ENCODE measurements at places on chromosomes 5 and 9.
A peak's percentile ranks its signal among the peaks of the same experiment; 100 is the strongest.

GRCh38 chr5:15835514-15835913 lies 335.5 kb downstream of the FBXL7 start:
- no peak for DNase-seq

DNA sequence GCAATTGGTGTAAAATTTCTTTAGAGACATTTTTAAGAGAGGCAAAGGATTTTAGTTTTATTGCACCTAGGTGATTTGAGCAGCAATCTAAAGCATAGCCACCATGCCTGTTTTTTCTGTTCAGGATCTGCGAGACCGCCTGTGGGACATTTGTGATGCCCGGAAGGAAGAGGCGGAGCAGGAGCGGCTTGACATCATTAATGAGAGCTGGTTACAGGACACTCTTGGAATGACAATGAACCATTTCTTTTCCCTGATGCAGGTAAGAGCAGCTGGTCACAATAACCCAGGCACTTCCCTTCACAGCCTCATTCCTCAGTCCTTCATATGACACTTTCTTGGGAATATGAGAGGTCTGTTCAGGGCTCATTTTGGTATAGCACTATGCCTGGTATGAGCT lies 103.2 kb upstream of the IL7R start:
- DNase-seq, result no peak

DNA sequence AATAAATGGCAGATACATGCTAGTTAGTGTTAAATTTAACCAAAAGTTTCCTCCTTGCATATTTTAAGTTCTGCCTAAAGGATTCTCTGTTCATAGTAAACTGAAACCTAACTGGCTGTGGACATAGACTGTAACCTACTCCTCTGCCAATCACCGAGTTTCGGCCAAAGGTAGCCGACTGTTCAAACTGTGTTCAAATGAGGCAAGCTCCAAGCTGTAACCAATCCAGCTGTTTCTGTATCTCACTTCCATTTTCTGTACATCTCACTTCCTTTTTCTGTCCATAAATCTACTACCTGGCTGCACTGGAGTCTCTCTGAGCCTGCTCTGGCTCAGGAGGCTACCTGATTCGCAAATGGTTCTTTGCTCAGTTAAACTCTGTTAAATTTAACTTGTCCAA lies 44.1 kb downstream of the KCNV2 start:
- DNase-seq, result no peak

GRCh38 chr5:73641811-73642210 lies 15.8 kb downstream of the ARHGEF28 start:
- no peak for DNase-seq

DNA sequence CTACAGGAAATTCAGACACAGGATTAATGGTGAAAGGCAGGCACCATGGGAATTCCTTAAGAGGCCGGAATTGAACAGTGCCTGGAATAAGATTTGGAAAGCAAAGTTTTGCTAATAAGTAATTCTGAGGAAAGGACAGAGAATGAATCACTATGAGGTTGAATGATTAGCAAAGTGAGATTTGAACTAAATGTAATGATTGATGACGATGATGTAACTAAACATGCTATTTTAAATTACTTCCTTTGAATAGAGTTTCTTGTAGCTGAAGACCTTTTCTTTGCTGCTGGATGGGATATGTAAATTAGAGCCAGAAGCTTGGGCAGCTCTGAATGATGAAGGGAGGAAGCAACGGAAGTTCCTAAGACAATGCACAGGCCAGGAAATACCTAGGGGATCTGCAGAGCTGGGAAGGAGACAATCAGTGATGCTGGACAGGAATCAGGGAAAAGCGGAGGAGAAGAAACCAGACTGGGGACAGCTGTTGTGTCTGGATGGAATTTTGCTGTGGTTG lies 482.0 kb downstream of the PSAT1 start:
- DNase-seq, result no peak

GRCh38 chr9:83526901-83527300 lies 11.3 kb downstream of the FRMD3 start:
- DNase-seq, result no peak

GRCh38 chr9:135487281-135488012 lies 7.9 kb downstream of the PPP1R26 start:
- no peak for DNase-seq

DNA sequence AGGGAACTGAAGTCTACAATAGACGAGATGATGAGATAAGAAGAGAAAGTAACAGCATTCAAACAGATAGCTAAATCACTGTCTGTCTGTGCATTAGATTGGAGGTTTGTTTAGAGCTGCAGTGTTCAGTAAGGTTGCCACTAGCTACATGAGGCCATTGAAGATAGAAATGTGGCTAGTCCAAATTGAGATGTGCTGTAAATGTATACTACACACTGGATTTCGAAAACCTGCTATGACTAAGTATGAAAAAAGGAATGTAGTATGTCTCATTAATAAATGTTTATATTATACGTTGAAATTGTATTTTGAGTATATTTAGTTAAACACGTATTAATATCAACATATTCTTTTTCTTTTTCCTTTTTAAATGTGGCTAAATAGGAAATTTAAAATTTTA lies 142.1 kb downstream of the XRCC4 start:
- no peak for DNase-seq

GRCh38 chr5:36728697-36729543 lies 122.5 kb downstream of the SLC1A3 start:
- DNase-seq, result peak; percentile 44

GRCh38 chr9:95302479-95302878 lies 15.0 kb downstream of the FANCC start:
- no peak for DNase-seq

- DNase-seq, result no peak
Observed at GRCh38 chr5:179873588-179874110, 15.0 kb upstream of the MRNIP start.

DNA sequence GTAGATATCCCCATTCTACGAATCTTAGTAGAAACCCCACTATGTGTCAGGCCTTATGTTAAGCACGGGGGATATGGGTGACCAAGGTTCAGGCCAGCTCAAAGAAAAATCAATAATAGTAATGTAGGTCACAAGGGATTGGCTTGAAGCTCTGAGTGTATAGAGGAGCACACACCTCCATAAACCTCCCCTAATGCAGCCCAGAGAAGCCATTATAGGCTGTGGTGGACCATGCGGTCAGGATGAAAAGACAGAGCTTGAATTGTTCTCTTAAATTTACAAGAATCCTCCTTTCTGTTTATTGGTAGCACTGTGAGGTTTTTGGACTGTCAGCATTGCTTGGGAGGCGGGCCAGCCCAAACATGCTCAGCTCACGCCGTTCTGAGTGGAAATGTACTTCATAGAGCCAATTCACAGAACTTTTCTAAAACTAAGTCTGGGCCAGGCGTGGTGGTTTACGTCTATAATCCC lies 9.1 kb downstream of the PDE6A start:
- DNase-seq, result no peak

DNA sequence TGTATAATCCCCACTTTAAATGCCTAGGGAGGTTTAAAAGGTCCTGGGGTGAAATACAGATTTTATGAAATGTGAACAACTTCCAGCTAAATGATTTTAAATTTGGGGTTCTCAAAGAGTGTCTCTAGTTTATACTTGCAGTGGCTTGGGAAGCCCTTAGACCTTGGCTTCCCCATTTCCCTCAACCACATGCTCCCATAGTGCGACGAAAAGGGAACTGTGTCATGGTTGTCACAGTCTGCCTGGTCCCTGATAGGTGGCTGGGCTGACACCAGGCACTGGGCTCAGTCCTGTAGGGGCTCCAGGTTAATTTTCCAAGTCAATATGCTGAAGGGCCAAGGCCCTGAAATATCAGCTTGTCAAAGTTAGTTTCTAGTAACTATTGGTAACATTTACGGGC lies 10.4 kb upstream of the CXCL14 start:
- no peak for DNase-seq

DNA sequence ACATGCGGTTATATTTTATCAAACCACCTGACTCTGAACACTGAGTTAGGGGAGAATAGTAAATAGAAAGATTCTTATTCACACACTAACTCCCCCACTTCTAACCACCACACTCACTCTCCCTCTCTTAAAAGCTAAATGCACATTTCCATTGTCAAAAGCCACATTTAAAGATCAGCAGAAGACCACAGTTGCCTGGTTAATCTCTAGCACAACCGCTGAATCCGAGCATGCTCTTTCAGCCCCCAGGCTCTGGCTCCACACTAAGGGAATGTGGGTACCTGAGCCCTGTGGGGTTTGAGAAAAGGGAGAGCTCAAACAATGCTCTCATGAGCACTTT lies 35.7 kb downstream of the PFDN1 start:
- DNase-seq, result no peak

GRCh38 chr5:95836544-95836943 lies 14.0 kb upstream of the GLRX start:
- no peak for DNase-seq

DNA sequence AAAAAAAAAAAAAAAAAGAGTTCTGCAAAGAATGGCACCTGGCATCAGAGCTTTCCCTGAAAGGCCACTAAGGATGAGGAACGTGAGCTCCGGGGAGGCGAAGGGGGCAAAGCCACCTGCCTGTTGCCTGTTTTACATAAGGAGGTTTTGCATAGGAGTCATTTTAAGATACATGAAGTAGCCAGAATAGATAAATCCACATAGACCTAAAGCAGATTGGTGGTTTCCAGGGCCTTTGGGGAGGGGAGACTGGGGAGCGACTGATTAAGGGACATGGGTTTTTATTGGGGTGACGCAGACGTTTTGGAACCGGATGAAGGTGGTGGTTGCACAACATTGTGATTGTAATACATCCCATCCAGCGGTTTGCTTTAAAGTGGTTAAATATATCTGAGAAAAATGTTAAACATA lies 7.1 kb downstream of the NEK6 start:
- no peak for DNase-seq

DNA sequence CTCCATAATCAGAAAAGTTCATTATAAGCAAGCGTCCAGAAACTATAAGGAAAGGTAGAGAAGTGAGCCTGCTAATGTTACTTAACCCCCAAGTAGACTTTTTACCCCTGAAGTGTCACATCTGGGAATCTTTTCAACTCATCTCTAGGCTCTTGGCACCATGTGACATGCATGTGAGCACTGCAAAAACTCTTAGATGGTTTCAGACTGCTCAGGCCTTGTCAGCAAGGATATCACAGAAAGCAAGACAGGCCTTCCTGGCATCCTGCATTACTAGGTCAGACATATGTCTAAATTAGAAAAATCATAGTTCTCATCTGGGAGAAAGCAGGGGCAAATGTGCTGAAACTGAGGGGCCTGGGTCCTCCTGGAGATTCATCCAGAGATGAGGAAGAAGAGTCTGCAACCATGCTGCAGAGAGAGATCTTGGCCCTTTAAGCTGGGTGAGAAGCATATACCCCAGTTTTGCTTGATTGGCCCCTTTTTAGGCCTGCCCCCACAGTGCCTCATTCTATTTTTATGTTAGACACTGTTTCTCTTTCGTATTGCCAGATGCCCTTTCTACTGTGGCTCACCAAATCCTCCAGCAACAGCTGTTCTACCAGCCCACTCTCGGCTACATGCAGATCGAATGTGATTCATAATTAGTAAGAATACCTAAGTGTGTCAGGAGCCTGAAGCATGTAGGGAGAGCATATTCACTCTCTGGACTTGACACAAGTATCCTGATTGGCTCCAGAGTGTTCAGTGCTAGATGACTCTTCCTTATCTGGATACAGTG lies 19.0 kb downstream of the TMEM8B start:
- peak; percentile 90 for DNase-seq

GRCh38 chr9:137088121-137088520 lies 1.3 kb downstream of the MAN1B1 start:
- no peak for DNase-seq

GRCh38 chr5:160787240-160787639 lies 64.8 kb downstream of the ATP10B start:
- DNase-seq, result no peak

- no peak for DNase-seq
Observed at GRCh38 chr5:125928663-125929062, 494.5 kb upstream of the GRAMD2B start.

GRCh38 chr9:92980085-92980745 lies 32.9 kb downstream of the FGD3 start:
- no peak for DNase-seq

- DNase-seq, result no peak
Observed at GRCh38 chr9:138096519-138096845, 218.9 kb downstream of the CACNA1B start.

GRCh38 chr9:134913713-134914500 lies 3.8 kb downstream of the FCN1 start:
- DNase-seq, result no peak

- DNase-seq, result peak; percentile 20
Observed at GRCh38 chr5:53211799-53212198, 102.2 kb upstream of the MOCS2 start.

DNA sequence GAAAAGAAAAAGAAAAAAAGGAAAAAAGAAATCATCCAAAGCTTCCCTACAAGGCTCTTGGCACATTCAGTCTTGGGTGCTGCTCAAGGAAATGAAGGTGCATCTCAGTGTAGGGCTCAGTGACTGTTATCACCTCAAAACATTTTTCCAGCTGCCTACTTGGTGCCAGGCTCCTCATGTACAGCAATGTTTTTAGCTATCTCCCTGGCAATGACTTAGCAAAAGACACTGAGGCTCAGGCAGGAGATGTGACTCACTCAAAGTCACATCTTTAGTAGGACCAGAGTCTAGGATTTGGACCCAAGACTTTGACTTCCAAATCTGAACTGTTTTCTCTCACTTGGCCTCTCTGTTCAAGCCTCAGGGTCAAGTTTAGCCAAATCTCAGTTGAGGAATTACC lies 264.2 kb downstream of the CRB2 start:
- DNase-seq, result no peak

GRCh38 chr5:145464171-145464570 lies 371.0 kb downstream of the PRELID2 start:
- no peak for DNase-seq

GRCh38 chr5:78925129-78925876 lies 59.8 kb downstream of the ARSB start:
- no peak for DNase-seq

GRCh38 chr9:97704345-97704677 lies 7.2 kb upstream of the XPA start:
- DNase-seq, result no peak

GRCh38 chr9:97651646-97652045 lies 18.0 kb downstream of the NCBP1 start:
- DNase-seq, result no peak
